Non-pigmented ciliary epithelial cell (primary cell): ENCODE measurements at places on chromosomes 3 and 15.

DNA sequence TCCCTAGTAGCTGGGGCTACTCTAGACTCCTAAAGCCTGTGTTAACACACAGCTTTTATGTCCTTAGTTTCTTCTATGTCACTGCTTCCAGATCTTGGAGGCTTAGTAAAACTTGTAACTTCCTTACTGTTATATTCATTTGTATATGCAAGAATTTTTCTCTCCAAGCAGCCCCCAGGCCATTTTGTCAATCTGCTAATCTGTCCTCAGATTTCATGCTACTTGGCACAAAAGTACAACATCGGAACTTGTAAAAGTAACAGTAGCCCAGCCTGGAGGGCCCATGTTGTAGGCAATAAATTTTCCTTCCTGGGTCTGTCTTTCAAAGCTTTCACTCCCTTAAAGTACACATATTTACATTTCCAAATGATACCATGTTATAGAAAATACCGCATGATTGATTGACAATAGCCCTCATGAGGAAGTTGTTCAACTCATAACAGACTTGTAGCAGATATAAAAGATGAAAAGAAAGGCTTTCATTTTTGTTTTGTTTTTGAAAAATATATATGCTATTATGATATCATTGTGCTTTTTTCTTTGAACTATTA, 324.2 kb downstream of the NEK10 start:
- no peak for DNase-seq

DNA sequence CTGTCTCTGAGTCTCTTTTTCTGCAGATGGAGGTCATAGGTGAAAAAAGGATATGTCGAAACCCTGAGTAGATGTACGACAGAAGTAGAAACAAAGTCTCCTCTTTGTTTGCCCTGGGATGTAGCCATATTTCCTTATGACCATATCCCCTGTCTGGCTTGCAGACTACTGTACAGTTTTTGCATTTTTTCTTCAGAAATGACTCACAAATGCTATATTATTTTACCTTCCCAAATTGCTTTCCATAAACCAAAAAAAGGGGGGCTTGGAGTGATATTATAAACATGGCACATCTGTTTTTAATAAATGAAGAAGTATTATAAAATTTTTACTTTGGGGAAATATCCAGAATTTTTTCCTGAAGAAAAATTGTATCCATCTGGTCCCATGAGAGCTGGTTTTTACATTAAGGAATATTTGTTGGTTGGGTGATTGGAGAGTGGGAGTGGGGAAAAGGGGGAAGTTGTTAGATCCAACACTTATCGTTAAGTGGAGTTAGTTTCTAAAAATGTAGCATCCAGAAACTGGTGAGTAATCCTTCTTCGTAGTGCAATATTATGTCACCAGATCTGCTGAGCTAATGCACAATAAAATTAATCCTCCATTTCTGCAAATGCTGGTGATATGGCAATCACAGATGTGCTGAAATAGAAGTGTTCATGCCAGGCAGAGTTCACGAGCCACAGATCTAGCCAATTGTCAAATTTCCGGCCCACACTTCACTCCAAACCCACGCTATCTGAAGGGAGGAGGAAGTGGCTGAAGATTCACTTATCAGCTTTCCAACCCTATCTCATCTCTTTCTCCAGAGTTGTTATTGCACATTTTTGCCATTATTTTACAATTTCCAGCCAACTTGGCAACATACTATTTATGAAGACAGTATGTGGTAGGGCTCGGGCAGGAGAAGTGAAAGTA, 313.6 kb upstream of the ATP11B start:
- no peak for DNase-seq

GRCh38 chr15:23529891-23530290, 35.6 kb upstream of the MKRN3 start:
- DNase-seq: no peak

GRCh38 chr15:65033659-65034269, 4.3 kb upstream of the MTFMT start:
- no peak for DNase-seq

- no peak for DNase-seq
Observed at GRCh38 chr15:62122249-62122648, 42.8 kb downstream of the C2CD4B start.

DNA sequence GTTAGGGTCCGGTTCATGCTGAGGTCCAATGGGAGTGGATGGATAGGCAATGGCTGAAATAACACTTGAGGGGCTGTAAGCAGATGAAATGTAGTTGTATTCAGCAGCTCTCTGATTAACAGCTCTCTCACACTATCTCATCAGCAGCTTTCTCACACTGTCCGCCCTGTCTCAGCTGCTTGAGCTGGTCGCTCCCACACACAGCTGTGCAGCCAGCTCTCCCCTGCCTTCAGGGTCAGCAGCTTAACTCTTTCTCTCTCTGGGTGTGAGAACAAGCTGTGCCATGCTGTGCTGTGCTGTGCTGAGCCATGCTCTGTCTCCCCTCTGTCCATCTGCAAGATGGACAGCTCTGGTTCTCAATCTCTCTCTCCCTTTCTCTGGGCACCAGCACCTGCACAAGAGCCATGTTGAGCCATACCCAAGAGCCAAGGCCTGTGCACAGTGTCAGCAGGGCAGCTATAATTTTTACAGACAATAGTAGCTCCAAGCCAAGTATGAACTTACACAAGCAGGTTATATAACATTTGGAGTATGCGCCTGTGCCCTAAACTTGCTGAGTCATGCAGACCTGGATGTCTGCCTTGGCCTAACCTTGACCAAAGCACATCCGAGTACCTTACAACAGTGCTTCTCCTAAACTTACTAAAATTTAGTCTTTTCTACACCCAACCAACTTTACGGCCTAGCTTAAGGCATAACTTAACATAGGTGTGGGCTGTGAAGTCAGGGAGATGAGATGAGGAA, 291.3 kb upstream of the TRIM42 start:
- no peak for DNase-seq

DNA sequence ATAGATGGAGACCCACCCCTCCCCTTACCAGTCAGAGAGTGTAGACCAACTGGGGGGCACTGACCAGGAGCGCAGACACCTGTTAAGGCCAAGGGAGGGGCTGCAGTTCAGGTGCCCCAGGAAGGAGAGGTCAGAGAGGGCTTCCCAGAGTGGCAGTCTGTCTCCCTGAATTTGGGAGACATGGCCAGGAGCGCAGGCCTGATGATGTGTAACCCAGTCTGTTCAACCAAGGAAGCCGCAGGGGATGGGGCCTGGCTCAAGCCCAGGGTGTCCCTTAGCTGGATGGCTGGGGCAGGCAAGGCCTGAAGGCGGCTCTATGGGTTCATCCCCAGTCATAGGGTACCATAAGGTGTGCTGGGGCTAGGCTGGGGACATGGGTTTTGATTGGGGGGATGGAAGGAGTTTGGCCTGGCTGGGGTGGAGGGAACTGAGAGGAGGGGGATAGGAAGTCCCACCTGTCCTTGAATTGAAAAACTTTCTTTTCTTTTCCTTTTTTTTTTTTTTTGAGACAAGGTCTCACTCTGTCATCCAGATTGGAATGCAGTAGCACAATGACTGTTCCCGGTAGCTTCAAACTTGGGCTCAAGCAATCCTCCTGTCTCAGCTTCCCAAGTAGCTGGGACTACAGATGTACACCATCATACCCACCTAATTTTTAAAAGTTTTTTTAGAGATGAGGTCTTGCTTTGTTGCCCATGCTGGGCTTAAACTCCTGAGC, 75.7 kb downstream of the SMAD6 start:
- DNase-seq: no peak

DNA sequence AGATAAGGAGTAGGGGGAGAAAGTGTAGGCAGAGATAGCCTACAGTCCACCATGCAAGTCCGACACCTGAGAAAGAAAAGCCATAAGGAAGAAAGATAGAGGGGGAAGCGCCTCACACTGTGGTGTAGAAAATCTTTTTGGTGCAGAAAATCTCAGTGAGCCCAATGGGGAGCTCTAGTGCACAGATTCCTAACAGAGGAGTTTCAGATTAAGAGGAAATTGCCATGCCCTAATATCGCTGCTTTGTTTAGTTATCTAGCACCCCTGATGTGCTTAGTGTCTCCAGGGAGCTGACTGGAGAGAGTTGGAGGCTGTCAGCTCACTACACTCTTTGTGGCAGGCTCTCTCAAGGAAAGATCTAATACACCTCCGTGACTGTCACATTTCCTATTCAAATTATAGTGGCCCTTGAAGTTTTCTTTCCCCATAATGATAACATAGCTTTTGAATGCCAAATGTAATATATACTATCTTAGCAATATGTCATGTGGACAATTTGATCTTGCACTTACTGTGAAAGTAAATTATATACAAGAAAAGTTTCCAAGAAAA, 33.7 kb downstream of the CGGBP1 start:
- DNase-seq: no peak

GRCh38 chr3:11226042-11226370, 46.2 kb upstream of the ATG7 start:
- DNase-seq: no peak

- DNase-seq: no peak
Observed at GRCh38 chr3:168248383-168249204, 152.9 kb upstream of the GOLIM4 start.

- no peak for DNase-seq
Observed at GRCh38 chr3:66703501-66703900, 202.7 kb upstream of the LRIG1 start.

- no peak for DNase-seq
Observed at GRCh38 chr3:108406063-108406660, 104.2 kb downstream of the MYH15 start.

GRCh38 chr3:129428007-129428375, 445 bp downstream of the EFCAB12 start:
- no peak for DNase-seq

DNA sequence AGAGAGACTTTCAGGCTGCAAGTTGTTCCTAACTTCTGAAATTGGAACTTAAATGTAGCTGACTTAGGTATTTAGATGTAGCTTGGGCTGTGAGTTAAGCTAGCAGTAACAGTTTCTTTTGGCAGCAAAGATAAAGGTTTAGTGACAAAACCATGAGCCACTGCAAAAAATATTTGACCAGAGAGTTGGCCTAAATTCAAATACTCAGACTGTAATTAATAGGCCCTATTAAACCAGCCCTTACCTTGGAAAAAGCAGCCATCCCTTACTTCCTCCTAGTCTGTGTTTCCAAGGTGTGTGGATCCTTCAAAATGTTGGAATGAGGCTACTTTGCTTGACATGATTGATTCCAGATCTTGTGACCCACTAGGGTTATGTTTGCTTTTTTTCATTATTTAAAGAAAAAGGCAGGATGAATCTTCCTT, 8.2 kb downstream of the TPM1 start:
- no peak for DNase-seq

DNA sequence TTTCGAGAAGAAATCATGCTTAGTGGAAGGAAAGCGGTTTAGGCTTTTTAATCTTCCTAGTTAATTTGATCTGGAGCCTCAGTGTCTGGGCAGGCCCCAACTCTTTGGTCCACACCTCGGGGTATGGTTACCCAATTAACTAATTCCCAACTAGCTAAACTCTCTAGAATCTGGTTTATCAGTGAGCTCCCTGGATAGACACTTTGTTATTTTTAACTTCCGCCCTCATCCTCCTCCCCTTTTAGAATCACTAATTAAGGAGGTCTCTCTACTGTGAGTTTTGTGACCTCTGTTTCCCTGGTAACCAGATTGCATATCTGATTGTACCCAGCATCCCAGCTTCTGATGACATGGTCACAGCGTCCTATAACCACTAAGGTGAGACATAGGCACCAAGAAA, 112.2 kb downstream of the RARB start:
- DNase-seq: no peak

DNA sequence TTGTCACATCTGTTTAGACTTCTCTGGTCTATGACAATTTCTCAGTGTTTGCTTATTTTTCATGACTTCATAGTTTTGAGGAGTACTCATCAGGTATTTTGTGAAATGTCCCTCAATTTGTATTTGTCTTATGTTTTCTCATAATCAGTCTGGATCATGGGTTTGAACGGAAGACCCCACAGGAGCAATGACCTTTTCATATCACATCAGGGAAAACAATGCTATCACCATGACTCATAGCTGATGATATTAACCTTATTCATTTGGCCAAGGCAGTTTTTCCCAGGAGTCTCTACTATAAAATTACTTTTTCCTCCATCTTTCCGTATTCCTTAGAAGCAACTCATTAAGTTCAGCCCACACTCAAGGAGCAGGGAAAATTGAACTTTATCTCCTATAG, 32.7 kb downstream of the AADACL2 start:
- DNase-seq: no peak

DNA sequence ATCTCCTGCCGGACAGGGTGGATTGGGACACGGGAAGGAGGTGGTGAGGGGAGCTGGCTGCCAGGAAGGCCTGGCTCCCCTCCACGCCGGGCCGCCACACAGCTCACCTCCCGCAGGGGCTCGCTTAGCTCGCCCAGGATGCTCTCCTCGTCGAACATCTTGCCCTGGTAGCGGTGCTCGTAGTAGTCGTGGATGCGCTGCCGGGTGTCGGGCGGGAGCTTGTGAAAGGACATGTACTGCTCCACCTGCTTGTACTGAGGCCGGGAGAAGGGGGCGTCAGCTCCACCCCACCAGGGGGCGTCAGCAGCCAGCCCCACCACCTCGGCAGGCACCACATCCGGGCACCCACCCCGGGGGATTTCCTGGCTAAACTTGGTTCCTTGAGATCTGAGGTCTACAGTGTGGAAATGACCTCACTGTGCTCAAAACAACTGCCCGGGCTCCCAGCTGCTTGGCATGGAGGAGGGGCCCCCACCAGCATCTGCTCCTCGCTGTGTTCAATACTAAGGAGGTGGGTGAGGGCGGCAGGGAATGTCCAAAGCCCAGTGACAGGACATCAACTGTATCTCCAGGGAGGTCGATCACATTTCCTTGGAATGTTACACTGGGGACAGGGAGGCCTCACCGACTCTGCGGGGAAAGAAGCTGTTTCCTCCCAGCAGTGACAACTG, 43.4 kb downstream of the HCN4 start:
- no peak for DNase-seq

DNA sequence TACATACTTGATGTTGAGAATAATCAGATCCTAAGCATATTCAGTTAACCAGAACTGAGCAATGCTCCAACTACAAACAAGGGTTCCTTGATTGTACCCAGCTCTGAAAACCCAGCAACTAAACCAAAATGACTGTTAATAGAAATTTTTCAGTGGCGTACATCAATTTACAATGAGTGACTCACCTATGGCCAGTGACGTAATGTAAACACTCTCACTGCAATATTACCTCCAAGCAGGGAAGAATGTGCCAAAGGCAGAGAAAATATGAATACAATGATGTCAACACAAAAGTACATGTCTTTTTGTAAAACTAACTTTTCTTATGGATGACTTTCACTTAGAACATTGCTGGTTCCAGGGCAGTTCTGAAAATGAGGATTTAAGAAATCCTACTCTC, 611.3 kb downstream of the EDEM1 start:
- DNase-seq: no peak

DNA sequence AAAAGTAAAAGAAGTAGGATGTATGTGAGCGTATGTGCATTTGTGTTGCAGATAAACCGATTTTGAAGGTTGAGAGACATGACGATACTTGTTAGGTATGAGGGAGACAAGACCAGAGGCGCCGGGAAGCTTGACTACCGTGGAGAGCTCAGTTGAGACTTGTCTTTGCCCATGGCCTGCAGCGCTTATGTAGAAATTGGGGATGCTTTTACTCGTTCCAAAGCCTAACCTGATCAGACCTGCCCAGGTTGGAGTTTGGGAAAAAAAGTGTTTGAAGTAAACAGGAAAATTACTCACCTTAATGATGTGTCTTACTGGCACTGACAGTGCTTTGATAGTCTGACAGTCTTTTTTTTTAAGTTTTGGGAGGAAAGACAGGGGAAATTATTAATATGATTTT, 202.8 kb downstream of the TP63 start:
- DNase-seq: no peak

- DNase-seq: no peak
Observed at GRCh38 chr3:73508330-73508954, 116.3 kb downstream of the PDZRN3 start.
